ENCODE measurements at places on chromosomes 3 and 15.

GRCh38 chr3:100173961-100174360 is 59.7 kb upstream of the FILIP1L start:
- no peak for DNase-seq

DNA sequence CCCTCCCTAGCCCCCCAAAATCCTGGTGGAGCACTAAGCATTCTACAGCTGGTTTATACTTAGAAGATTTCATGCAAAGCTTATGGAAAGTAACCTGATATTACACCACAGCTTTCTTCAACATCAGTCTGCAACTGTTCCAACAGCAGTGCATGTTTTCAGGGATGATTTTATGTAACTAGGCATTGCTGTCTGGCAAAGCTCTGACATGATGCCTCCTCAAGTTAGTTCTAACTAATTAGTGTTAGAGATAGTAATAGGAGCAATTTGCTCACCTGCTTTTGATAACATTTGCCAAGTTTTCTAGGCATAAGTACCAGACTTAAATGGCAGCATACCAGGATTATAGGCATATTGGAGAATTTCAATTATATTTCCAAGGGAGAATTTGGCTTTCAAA is 330.3 kb upstream of the SGO1 start:
- no peak for DNase-seq

DNA sequence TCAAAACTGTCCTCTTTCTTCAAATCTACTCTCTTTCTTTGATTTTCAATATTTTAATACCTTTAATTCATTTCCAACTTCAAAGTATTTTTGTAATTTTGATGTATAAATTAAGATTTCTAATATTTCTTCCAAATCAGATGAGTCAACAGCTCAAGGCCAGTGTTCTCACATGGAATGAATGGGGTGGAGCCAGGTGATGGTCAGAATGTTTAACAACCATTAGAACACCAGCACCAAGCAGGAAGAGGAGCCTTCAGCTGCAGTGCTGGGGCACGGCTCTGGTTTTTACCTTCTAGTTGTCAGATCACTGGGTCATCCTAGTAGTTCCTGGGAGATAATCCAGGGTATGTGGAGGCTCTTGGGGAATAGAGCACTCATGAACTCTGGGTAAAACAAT is 494.5 kb upstream of the PDZRN3 start:
- no peak for DNase-seq

GRCh38 chr3:49399461-49399860 is 12.3 kb downstream of the RHOA start:
- no peak for DNase-seq

DNA sequence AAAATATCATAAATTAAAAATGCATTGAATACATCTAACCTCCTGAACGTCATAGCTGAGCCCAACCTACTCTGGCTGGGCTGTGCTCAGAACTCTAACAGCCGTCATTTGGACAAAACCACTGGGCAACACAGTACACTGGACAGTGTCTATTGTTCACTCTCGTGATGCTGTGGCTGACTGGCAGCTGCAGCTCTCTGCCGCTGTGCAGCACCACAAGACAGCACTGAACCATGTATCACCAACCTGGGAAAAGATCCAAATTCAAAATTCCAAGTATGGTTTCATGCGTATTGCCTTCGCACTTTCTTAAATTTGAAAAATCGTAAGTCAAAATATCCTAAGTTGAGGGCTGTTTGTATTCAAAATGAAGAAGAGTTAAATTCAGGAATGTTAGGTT is 145.1 kb upstream of the CNTN4 start:
- no peak for DNase-seq

DNA sequence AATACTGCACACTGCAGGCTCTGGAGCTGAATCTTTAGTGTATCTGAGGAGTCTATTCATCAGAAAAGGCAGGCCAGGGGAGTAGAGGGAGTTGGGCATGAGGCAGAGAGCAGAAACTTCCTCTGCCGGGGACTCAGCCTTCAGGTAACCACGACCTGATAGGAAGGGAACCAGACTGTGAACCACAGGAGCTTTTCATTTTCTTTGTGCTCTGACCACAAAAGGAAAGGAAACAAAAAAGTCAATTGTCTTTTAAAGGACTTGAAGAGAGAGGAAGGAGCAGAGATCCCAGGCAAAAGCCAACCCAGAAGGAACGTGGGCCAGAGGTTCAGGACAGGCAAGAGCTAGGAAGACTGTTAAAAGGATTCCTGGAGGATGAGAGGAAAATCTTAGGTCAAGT is 573.3 kb downstream of the EPHB1 start:
- DNase-seq: no peak

GRCh38 chr15:50065279-50065678 is 53.8 kb downstream of the ATP8B4 start:
- no peak for DNase-seq

DNA sequence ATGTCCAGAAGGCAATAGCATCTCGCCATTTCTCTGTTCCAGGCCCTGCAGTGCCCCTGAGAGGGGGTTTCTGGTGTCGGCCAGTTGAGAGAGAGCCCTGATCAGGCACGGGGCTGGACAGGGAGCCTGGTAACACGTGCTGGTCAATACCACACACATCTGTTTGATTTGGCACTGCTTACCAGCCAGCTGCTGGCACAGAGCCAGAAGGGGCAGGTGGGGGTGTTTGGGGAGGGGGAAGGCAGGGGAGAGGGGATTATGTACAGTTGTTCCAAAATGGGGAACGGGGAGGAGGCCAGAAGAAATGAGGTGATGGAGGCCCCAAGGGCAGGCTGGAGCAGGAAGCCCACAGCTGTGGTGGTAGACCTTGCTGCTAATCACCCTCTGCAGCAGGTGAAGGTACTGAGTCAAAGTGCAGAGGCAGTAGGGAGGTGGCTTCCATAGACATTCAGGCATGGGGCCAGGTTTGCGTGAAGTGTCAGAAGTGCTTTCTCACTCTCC is 153.5 kb upstream of the LPP start:
- DNase-seq: peak; percentile 55

- no peak for DNase-seq
Measured at GRCh38 chr3:106068795-106069194, 200.0 kb upstream of the CBLB start.

DNA sequence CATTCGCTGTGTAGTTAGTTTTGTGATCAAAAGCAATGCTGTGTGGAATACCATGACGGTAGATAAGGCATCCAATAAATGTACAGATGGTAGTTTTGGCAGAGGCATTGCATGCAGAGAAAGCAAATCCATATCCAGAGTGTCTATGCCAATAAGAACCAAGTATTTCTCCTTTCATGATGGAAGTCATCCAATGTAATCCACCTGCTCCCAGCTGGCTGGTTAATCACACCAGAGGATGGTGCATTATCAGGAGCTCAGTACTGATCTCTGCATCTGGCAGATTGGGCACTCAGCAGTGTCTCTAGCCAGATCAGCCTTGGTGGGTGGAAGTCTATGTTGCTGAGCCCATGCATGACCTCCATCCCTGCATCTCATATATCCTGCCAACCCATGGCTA is 677.7 kb upstream of the NECTIN3 start:
- no peak for DNase-seq

GRCh38 chr15:68421798-68422402 is 10.1 kb downstream of the ITGA11 start:
- no peak for DNase-seq

DNA sequence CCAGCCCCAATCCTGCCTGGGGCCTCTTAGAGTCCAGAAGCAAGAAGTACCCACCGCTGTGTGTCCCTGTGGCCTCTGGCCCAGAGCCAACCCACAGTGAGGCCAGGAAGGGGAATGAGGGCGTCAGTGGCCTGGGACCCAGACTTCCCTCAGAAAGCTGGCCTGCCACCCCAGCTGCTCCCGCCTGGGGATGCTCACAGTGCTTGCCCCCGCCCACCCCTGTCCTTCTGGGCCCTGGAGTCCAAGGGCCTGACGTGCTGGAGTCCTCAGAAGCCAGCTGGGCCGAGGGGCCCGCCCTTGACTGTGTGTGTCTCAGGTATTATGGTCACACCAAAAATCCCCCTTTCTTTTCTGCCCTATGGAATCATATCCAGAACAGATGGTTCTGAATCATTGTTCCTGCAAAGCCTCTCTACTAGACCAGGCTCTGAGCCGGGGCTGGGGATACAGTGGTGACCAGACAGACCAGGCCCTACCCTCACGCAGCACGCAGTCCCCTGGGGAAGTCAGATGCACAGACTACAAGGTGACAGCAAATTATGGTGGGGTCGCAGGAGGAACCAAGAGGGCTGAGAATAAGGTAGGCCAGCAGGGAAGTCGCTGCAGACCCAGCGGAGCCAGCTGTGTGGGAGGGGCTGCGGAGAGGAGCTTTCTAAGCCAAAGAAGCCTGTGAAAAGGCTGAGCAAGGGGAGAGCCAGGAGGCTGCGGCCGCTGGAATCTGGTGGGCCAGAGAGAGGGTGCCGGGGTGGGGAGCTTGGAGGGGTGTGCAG is 99.1 kb downstream of the VGLL4 start:
- no peak for DNase-seq

- DNase-seq: no peak
Measured at GRCh38 chr15:65551183-65551582, 20.9 kb downstream of the HACD3 start.

- no peak for DNase-seq
Measured at GRCh38 chr3:41346698-41347270, 147.5 kb downstream of the CTNNB1 start.

- peak; percentile 36 for DNase-seq
Measured at GRCh38 chr3:12553921-12554391, 2.9 kb upstream of the MKRN2 start.

- DNase-seq: no peak
Measured at GRCh38 chr3:127033786-127034185, 50.9 kb downstream of the PLXNA1 start.

DNA sequence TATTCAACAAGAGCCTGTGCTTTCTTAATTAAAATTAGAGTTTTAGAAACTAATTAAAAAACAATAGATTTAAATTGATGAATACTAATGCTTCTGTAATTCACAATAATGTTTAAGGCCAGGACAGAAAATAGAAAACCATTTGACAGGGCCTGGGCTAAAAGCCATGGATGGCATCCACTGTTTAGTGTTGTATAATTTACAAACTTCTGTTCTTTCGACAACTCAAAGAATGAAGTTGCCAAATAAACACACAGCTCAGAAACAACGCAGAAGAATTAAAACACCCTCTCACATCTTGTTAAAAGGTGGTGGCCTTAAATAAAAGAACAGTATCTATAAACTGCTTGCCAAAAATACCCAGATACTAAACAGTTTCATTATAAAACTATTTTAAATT is 347.5 kb downstream of the MECOM start:
- DNase-seq: no peak

DNA sequence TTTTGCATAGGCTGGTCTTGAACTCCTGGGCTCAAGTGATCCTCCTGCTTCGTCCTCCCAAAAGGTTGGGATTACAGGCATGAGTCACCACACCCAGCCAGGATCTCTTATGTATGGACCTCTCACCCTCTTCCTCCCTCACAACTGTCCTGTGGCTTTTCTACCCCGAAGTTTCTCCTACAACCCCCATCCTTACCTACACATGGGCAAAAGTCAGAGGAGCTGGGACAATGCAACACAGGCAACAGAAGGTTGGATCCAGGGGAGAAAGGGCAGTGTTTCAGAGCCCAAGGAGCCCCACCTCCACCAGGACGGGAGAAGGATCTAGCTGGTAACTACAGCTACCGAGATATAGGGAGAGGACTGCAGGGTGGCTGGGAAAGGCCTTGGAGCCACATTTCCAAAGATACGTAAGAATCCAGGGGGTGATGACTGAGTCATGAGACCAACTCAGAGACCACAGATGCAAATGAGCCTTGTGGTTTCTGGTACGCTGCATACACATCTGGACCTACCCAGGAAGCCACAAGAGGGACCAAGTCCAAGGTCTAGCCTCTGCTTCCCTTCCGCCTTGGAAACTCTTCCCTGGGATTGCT is 13.6 kb downstream of the IGDCC4 start:
- DNase-seq: no peak

DNA sequence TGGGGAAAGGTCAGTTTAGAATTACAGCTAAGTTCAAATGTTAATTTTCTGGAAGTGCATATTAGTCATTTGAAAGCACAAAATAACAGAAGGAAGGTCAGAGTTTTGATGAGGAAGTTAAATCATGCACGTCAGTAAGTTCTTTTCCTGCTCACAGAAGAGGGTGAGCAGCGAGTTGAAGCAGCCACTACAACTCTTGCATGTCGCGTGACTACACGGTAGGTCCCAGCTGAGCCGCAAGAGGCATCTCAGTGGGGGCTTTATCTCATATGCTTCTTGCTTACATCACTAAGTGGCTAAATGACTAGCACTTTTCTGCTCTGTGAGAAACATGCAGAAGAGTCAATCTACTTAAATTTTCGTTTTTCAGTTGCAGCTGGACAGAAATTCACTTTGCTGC is 21.3 kb upstream of the SEC62 start:
- DNase-seq: peak; percentile 45

DNA sequence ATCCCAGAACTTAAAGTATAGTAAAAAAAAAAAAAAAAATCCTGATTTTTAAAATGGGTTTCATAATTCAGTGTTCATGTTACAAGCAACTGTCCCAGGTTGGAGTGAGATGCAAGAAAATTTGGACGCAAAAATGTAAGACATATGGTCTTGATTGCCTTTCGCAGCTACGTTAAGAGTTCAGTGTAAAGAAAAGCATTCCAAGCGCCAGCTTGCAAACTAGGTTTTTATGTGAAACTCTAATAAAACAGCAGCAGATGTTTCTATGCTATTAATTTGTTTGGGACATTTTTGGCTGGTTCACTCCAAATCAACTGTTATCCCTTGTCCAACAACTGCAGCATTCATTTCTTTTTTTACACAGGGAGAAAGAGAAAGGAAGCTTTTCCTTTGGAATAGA is 957.8 kb downstream of the ROBO1 start:
- DNase-seq: no peak

All from left colon (tissue), 2 donors.